ENCODE measurements at places on chromosomes 16 and 17.
A peak's percentile ranks its signal among the peaks of the same experiment; 100 is the strongest.

GRCh38 chr17:71521724-71522123, 599.1 kb upstream of the SOX9 start:
- no peak for DNase-seq

- DNase-seq = no peak
Measured at GRCh38 chr16:4868026-4868425, 20.7 kb downstream of the UBN1 start.

DNA sequence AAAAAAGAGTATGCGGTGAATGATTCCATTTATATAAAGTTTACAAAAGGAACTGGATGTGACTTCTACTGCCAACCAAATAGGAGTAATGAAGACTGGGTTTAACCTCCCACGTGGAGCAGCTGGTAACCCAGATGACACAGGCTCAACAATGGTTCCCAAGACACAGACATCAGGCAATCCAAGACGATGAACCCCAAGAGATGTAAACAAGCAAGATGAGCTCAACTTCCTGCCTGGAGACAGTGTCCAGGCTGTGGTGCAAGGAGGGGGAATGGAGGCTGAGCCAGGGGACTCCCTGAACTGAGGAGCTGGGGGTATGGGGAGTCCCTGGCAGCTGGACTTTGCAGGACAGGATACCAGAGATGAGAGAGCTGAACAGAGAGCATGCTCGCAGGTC, 104.7 kb downstream of the LITAF start:
- DNase-seq = no peak

DNA sequence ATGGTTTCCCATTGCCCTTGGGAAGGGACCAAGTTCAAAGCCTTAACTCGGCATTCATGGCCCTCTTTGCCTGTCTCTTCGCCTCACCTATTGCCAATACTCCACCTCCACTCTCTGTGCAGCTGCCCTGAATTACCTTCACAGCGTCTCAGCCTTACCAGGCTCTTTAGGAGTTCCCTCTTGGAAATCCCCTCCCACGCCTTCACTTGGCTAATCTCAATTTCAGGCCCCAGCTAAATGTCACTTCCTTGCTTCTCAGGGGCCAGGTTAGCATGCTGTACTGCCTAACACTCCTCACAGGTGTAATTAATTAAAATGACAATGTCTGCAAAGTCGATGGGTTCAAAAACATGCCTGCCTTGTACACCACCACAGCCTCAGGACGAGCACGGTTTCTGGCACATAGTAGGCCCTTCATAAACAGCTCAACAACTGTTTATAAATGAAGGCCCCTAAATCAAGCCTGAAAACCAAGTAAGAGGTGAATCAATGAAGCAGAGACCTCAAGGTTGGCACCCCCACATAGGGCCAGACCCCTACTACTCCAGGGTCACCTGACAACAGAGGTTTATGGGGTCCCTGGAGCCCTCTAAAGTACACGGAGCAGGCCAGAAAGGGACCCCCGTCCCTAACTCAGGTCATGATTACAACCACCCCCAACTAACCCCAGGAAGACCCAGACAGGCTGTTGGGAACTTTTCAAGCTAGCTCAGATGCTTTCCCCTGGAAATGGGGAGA, 11.2 kb upstream of the EEF2K start:
- DNase-seq = no peak

- DNase-seq = no peak
Measured at GRCh38 chr17:31748881-31749280, 110.2 kb downstream of the COPRS start.

DNA sequence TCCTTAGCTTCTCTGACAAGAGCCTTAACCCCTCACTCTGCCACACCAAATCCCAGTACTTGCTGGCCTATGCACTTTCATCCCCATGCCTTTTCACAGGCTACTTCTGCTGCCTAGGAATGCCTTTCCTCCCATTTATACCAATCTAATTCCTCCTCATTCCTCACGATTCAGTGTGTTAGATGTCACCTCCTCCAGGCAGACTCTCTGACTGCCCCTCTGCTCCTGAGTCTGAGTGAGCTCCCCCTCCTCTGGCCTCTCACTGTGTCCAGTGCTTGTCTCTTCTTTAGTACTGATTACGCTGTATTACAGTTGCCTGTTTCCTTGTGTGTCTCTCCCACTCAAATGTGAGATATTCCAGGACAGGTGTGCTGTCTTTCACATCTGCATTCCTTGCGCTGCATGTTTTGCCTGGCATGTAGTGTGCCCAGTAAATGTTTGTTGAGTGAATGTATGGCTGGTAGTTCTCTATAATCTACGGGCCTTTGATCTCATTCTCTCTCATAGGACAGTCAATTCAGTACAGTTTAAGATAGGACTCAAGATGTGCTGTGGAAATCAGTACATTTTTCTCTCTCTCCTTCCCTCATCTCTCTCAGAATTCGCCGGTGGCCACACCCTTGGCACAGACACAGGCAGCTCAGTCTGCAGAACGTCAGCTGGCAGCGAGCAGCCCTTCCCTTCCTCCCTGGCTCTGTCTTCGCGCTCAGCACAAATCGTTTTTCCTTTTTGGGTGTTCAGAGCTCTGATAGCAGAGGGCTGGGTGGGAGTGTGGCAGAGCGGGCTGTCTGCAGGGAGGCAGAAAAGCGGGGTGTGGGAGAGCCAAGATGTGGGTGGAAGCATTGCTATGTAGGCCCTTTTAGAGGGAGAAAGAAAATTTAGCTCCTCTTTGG, 18.5 kb downstream of the ARL4D start:
- no peak for DNase-seq

DNA sequence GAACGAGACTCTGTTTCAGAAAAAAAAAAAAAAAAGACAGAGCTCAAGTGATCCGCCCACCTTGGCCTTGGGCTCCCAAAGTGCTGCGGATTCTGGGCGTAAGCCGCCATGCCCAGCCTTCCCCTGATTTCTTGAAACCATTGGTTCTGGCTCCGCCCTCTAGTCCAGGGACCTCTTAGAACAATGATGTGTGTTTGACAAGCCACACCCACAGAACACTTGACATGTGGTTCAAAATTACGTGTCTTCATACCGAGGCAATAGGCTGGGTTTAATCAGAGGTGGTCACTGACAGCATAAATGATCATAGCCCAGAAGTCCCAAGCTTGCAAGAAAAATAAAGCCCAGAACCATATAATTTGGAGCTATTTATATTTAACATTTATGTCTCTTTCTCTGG, 23.0 kb downstream of the KNOP1 start:
- peak; percentile 34 for DNase-seq

DNA sequence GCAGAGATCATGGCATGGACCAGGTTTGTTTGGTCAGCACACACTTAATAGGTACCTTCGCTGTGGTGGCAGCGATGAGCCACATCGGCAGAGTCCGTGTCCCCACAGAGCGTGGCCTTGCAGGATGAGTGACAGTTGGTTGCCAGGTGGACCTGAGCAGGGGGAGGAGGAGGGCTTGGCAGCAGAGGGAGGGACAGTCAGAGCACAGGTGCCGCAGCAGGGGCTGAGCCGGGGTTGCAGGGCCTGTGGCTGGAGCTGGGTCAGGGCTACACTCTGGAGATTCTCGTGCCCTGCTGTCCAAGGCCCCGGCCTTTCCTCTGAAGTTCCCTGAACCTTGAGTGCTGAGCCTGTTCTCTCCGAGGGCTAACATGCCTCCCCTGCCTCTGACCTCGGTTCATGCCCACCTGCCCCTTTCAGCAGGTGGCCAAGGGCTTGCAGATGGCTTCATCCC, 24.8 kb downstream of the POLR3E start:
- no peak for DNase-seq

- no peak for DNase-seq
Measured at GRCh38 chr16:81175325-81175891, 63.1 kb upstream of the BCO1 start.

DNA sequence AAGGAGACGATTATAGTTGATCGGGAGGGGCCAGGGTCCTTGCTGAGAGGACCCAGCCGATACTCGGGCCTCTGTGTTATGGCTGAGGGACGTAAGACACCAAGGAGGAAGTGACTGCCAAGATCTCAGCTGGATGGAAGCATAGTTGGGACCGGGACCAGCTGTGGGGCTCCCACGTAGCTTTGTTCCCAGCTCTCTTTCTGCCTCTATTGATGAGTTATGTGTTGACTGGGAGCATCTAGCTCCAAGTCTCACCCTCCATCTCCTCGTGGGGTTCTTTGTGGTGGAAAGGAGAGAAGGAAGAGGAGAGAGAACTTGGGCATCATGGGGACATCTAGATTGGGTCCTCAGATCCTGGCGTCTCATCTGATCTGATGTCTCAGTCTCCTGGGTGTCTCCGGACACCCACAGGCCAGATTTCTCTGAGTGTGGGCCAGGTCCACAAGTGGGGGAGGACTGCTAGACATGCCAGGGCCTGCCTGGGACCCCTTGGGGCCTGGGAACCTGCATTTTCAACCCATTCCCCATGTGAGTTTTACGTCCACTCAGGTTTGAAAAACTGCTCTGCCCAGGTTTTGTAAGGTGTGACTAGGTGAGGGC, 1.0 kb downstream of the MGRN1 start:
- DNase-seq = no peak

DNA sequence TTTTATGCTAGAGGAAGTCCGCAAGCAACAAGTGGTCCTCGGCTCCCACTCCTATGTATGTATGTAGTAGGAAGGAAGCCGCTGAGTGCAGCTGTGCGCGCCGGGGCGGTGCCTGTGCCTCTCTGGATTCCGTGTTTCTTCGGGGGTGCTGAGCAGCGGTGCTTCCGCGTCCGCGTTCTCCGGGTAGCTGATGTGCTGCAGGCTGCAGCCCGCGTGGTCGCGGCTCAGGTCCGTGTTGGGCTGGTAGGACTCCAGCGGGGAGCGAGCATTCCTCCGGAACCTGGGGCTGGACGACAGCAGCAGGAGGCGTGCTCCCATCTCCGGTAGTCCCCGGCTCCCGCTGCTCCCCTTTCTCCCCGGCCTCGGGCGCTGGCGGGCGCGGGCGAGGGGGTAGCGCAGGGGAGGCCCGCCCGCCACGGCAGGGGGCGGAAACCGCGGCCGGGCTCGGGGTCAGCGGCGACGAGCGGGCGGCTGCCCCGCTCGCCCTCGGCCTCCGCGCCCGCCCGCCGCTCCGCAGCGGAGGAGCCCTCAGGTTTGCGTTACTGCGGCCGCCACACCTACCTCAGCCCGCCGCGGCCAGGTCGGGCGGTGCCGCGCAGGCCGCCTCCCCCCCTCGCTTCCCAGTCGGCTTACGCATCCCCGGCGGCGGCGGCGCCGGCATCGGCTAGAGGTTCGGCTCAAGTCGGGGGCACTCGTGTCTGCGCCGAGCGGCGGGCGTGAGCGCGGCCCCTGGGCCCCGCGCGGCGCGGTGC, 487 bp downstream of the C17orf67 start:
- DNase-seq = peak; percentile 56

DNA sequence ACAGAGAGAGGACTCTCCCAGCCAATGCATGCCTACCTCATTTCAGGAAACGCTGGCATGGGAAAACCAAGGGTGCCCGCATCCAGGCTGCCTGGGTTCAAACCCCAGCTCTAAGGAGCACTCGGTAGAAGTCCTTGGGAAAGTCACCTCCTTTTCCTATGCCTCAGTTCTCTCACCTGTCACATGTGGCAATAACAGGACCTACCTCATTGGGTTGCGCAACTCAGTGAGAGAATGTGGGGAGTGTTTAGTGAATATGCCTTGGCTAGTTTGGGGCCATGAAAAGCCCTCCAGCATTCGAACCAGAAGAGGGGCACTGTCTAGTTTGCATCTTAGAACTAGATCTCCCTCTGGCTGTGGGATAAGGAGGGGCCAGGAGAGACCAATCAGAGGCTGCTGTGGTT, 9.0 kb upstream of the NXPH3 start:
- no peak for DNase-seq

DNA sequence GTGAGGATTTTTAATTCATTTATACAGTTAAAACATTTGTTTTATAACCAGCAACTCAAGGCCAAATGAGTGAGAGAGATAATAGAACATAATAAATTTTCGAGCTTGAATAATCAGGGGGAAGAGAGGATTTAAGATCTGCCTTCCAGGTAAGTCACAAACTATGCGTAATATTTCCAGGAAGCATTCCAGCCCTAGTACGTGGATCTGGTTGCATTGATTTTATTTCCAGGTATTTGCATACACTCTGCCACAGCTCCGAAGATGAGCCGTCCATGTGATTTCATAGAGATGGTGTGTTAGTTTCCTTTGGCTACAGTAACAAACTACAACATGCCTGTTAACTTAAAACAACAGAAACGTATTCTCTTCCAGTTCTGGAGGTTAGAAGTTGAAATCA, 3.5 kb downstream of the DYNLRB2 start:
- no peak for DNase-seq

DNA sequence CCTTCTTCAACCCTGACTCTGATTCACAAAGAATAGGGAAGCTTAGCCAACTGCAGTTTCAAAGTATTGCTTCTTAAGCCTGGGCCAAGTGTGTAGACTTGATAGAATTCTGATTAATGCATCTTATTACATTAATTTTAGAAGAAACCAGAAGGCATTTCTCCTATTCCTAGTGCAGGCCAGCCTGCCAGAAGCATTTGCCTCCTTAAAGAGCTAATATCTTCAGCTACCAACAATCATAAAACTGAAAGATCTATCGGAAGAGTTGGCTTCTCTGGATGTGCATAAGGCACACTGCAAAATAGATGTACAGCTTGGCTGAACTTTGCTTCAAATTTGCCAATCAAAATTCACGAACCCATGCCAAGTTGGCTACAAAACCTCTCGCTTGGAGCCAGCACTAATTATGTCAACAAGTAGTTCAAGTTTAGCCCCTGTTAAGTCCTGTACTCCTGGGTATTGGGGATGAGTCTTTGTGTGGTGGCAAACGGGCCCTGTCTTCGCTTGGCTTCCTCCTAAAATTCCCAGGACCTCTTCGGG, 717.8 kb downstream of the WWOX start:
- DNase-seq = no peak

DNA sequence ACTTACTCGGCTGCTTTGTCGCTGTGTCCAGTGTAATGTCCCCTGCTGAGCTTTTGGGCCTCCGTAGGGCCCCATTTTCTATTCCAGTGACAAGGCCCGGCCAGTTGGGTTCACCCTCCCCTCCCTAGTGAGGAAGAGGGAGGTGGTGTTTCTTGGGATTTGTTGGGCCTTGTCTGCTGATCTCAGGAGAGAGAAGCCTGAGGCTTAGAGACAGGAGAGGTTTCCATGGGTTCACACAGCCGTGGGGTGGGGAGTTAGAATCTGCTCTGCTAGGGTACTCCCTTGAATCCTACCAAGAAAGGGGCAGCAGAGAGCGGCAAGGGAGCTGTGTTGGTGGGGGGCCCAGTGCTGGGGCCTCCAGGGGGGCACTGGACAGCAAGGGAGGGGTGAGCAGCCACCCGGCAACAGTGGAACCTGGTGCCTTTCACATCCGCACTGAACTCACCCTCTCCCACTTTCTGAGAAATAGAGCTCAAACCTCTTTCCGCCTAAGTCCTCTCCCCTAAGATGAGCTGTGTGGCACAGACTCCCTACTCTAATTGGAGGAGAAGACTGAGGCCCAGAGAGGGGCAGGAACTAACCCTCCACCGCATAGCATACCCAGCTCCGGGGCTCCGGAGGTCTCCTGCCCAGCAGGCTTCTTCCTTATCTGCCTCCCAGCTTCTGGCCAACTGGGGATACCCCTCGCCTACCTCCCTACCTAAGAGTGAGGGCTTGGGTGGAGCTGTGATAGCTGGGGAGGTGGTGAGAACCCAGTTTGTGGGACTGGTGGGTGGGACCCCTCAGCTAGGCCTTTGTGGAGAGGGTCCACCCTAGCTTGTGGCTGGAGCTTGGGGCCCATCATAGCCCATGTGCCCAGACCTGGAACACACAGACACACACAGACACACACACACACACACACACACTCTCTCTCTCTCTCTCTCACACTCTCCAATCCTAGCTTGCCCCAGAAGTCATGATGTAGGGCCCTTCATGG, 6.8 kb downstream of the TBKBP1 start:
- DNase-seq = no peak

GRCh38 chr16:30030841-30031413, at the start of gene TLCD3B:
TSS of gene TLCD3B (minus strand) at chr16:30031271. CDS start at chr16:30030527, 744 bp downstream.
- peak; percentile 58 for DNase-seq
